ENCODE measurements at places on chromosomes 7 and 10.

- no peak for DNase-seq
Measured at GRCh38 chr7:81161451-81162075, 242.7 kb upstream of the SEMA3C start.

DNA sequence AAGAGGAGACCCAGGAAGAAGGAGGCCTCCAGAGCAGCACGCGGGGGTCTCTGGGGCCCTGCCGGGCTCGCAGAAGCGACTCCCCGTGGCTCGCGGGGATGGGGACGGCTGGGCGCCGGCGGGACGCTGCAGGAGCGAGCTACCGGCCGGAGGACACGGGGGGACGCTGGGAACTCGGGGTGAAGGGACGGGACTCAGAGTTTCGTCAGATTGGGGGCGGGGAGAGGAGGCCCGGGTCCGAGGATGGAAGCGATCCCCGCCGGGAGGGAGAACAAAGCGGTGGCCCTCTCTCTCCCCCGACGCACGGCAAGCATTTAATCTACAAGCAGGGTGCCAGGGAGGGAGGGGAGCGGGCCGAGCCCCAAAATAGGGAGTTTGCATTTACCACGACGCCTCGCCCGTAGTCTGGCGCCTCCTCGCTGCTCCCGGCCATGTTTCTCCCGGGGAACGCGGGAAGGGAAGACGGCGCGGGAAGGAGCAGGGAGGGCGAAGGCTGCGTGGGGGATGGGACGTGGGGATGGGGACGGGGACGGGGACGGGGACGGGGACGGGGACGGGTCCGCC lies at the start of gene PRTFDC1:
TSS of gene PRTFDC1 (minus strand) at position 464 of the 564 bp plus-strand sequence. CDS start at position 433, 31 bp downstream.
- no peak for DNase-seq

- no peak for DNase-seq
Measured at GRCh38 chr7:7323352-7323751, 141.0 kb downstream of the C1GALT1 start.

DNA sequence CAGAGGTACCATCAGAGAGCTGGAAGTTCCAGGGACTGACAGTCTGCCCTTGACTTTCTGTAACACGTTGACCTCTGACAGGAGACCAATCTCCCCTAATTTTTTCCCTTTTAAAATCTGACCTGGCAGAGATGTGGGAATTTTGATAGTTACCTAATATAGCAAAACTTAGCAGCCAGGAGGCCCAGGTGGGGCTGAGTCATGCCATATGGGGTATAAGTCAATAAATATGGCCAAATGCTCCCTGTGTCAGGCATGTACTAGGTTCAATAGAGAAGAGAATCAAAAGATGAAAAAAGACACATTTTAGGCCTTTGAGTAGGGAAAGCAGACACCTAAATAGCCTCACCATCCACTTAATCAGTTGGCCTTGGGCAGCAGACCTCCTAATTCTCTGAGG lies 6.1 kb upstream of the GRK5 start:
- no peak for DNase-seq

DNA sequence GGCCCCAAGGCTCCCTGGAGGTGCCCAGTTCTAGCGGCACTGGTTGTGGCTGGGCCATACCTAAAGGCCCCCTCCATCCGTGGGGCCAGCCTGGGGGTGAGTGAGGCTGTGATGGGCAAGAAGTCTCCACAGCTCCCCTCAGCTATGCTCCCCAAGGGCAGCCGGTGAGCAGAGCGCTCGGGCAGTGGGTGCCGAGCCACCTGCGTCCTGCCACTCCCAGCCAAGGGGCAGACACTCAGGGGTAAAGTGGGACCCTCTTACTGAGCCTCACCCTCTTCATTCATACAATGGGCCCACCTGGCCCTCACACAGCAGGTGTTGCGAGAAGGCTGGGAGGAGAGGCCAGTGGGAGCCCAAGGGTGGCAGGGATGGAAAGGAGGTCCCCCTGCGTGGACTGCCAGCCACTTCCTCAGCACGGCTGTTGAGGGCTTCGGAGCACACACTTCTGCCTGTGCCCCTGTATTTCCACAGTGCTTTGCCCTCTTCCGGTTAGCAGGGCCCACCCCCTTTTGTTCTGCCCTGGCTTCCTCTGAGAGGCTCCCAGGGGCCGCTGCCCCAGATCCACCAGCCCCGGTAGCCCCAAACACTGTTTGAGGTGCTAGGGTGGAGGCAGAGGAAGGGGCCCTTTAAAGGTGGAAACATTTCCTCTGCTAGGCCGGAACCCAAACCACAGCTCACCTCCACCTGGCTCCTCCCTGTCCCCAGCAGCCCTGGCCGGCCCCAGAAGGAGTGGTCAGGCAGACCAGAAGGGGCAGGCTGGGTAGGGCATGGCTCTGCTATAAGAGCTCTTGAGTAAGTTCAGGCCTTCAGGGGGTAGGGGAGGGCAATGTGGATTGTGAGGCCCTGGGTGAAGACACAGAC lies 16.4 kb upstream of the C10orf105 start:
- DNase-seq = peak; percentile 45

DNA sequence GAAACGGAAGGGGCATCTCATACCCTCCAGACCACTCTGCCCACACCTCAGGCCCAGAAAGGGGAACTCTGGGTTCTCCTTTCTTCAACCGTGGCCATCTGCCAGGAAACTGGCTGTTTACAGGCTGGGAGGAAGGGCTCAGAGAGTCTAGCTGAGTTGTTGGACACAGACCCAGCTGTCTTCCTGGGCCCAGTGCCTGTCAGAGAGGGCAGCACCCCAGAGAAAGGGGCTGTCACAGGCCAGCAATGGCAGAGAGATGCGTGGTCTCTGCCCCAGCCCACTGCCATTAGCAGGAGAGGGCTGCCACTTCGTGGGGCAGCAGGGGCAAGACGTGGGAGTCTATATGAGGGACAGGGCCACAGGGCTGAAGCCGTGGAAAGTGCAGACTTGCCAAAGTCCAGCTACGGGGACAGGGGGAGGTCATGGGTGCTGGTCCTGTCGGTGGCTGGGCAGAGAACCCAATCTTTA lies 11.0 kb downstream of the GRID1 start:
- no peak for DNase-seq

DNA sequence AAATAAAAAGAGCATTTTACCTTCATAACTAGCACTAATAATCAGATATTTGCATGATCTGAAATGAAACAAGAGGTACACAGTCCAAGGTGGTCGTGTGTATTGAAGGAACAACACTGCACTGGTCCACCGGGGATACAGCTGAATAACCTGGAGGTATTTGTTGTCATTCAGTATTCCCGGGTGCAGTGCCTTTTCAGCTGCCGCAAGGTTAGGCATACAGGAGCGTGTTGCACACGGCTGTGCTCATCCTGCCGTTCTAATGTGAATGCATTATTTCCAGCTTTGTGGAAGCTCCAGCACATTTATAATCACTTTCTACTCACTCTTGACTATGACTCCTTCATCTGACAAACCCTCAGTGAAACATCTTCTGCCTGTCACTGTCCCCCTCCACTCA lies 377.8 kb downstream of the GFRA1 start:
- DNase-seq = no peak

GRCh38 chr7:72249106-72249505 lies 163.0 kb downstream of the CALN1 start:
- no peak for DNase-seq

DNA sequence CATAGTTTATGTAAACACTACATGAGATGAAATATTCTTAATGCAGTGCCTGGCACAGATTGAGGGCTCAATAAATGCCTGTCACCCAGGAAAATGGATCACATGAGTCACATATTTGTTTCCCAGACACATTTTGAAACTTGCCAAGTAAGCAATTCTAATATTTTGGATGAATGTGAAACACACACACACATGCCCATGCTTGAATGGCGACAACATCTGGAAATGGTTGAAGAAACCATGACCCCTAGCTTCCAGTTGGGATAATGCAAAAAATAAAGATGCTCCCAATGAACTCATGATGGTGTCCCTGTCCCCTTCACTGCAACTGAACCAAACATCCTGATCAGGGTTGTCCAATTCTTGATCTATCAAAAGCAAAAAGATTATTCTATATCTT lies 797.3 kb downstream of the XPNPEP1 start:
- no peak for DNase-seq

GRCh38 chr10:128029731-128030369 lies 96.4 kb downstream of the MKI67 start:
- DNase-seq = no peak

- no peak for DNase-seq
Measured at GRCh38 chr7:132436121-132436520, 140.1 kb downstream of the PLXNA4 start.
